ENCODE measurements at places on chromosomes 3 and 15.

DNA sequence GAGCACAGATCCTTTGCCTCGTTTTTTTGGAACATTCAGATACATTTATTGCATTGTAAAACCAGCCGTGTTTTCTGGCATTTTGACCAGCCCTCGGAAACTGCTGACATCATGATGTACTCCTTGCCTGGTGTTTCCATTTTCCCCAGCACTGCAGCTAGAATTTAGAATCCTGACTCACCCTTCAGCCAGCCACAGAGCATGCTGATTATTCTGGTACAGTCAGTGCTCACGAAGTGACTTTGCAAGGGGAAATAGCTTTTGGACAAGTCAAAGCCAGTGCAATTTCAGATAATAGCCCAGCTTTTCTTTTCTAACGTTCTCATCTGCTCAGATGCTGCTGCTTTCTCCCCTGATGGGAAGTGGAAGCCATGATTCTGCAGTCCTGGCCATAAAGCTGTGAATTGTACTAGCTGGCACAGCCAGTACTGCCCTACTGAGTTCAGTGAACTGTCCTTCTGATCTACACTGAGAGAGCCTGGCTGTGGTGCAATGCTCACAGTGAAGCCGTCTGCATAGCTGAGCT lies 12.1 kb upstream of the CNBP start:
- no peak for DNase-seq

DNA sequence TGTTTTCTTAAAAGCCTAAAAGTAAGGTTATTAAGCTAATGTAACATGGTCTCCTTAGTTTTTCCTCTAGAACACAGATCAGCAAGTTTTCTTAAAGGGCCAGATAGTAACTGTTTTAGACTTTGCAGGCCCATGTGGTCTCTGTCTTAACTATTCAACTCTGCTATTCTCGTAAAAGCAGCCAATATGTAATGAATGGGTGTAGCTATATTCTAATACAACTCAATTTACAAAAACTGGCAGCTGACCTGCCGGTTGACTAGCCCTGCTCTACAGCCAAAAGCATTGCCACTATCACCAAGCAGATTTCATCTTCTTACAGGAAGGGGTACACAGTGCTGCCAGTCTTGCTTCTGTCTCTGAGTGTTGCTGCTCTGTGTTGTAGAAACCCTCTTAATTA lies 27.4 kb downstream of the KCNMB3 start:
- no peak for DNase-seq

DNA sequence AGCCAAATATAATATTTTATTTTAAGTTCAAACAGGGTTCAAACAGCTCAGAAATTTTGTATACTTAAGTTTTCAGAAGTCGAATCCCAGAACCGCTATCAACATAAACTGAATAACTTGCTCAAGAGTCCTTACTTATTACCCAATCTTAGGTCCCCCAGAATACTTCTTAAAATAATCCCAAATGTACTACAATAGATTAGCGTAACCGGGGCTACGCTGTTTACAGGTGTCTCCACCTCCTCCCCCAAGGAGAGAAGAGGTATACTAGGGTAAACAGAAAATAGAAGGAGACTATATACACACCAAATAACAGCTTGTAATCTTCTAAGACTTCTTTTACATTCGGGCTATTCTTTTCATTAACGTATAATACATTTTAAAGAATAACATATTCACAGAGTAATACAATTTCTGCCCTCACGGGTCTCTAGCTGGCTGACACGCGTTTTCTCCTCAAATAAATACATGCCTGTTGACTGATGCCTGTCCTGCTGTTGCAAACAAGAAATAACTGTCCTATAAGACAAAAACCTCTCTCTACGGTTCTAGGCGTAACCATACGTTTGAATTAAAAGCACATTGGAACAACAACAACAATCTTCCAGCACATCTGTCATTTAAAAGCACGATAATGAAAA lies 1.3 kb downstream of the DENND4A start:
- no peak for DNase-seq

DNA sequence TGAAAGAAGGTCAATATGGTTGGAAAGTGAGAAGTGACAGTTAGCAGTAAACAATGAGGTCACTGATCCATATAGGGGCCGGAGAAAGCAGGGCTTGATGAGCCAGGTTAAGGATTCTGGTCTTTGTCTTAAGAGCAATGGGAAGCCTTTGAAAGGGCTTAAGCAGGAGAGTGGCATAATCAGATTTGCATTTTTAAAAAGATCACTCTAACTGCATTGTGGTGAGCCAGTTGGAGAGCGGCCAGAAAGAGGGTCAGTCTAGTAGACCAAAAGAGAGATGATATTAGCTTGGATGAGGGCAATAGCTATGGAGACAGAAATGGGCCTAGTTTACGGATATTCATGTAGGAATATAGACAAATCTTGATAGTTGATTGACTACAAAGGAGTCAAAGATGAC lies 46.6 kb downstream of the CPNE4 start:
- no peak for DNase-seq

- DNase-seq: no peak
Measured at GRCh38 chr3:10240799-10241198, 7.5 kb upstream of the TATDN2 start.

DNA sequence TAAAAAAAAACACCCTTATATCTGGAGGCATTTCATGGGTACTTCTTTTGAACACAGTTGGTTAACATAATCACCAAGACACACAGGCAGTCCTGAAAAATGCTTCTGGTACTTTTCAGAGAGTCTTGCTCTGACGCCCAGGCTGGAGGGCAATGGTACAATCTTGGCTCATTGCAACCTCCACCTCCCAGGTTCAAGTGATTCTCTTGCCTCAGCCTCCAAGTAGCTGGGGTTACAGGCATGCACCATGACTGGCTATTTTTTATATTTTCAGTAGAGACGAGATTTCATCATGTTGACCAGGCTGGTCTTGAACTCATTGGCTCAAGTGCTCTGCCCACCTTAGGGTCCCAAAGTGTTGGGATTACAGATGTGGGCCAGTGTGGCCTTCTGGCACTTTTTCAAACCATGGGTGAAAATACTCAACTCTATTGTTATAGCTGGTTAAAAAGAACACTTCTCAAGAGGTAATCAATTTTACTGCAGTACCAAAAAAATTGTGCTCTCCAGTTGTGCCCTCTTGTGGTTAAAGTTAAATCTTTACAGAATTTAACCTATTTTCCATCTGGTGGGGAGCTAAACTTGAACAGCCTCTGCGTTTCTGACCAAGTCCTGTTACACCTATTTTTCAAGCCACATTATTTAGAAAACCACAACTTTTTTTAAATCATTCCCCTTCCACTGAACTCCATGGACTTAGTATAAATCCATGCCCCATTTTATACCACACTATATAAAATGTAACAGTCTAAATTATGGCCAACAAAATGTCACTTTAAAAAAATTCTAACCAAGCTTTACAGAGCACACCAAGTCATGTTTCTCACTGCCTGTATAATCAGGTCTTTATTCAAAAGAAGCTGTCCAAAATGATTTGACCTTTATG lies 1.2 kb upstream of the SNAPC5 start:
- no peak for DNase-seq

- DNase-seq: no peak
Measured at GRCh38 chr3:99768126-99768525, 49.5 kb upstream of the CMSS1 start.

DNA sequence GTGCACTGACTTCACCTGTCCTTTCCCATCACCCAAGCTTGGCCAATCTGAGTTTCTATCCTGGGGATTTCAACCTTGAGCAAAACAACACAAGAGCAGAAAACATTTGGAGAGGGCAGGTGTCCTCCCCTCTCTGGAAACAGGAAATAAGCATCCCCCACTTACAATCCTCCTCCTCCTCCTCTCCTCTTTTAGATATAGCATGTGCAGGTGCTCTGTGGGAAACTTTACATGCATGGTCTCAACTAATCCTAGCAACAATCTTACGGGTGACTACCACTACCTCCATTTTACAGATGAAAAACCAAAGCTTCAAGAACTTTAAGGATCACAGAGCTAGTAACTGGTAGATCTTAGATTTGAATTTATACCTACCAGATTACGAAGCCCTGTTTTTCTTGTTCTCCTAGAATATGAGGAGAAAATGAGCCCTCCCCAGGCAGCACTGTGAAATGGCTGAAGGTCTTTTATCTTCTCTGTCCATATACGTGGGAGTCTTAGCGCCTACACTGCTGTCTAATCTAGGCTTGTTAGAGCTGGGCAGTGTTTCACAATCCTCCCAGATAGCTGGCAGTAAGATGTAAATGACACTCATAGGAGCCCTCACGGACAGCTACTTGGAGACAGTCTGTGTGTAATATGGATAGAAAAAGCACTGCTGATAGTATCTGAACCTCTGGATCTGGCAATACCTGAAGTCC lies 301.2 kb upstream of the PROK2 start:
- no peak for DNase-seq

GRCh38 chr3:16300307-16300706 lies 35.3 kb downstream of the OXNAD1 start:
- no peak for DNase-seq

DNA sequence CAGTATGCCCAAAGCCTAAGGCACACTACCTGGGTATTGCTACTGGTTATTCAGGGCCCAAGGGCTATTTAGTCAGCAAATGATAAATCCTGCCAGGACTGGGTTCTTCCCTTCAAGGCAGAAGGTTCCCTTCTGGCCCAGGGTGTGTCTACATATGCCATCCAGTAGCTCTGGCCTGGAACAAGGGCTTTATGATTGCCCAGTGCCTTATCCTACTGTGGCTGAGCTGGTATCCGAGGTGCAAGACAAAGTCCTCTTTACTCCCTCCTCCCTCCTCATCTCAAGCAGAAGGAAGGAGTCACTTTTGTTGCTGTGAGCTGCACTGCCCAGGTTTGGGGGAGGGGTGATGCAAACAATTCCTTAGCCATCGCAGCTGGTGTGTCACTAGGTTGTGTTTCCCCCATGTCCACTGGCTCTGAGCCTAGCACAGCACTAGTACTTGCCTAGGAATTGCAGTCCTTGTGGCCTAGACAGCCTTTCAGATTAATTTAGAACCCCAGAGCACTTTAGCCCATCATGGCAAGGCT lies 221.8 kb upstream of the TGFBR2 start:
- no peak for DNase-seq

GRCh38 chr3:105278688-105279087 lies 88.0 kb upstream of the ALCAM start:
- DNase-seq: no peak

GRCh38 chr15:62343397-62343796 lies 178.3 kb upstream of the C2CD4B start:
- no peak for DNase-seq

DNA sequence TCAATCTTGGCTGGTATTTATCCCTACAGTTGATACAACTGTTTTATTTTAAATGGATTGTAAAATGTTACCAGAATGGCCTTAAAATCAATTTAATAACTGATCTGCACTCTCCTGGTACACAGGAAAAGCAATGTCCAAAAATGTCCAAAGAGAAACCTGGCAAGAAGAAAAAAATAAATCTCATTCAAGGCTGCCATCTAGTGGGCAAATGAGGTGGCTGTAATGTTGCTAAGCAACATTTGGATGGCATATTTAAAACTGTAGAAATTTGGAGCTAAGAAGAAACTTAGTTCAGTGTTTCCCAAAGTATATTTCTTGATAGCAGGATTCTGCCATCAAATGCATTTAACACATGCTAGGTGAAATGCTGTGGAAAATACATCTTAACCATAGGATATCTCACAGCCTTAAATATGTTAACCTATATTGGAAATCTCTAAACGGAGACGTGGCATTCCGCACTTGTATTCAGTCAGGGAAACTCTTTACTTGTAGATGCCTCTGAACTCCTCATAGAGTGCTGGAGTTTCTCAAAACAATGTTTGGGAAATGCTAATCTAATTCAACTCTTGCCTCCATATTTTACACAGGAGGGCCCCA lies 216.8 kb downstream of the ERC2 start:
- DNase-seq: no peak

DNA sequence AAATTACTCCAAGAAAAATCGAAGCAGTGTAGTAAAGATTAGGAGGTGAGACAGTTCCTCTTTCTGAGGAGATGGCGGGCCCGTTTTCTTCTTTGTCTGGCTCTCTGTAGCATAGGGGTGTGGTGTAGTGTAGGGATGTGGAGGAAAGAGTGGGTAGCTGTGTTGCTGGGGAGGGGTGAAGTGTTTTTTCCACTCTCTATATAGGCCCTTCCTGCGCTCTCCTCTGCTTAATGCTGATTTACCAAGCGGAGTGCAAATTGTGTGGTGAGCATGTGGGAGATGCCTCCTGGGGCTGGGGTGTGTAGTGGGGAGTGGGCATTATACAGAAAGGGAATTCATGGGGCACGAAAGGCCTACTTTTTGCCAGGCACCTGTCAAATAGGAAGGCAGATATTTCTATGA lies 94.9 kb downstream of the ST6GAL1 start:
- peak; percentile 43 for DNase-seq

DNA sequence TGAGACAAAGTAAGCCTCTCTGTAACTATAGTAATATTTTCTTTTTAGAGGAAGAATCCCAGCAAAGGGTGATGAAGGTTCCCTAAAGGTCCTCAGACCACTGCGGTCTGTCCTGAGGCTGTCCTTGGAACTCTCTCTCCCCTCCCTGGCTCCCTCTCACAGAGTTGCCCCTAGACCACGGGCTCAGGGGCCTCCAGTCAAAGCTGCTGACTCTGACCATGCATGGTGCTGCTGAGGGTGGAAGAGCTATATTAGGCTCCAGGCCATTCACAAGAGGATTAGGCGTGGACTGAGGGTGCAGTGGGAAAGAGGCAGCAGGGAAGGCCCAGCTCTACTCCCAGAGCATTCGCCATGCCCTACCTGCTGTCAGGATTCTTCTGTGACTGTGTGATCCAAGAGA lies 14.6 kb downstream of the CAPN3 start:
- no peak for DNase-seq

GRCh38 chr15:82146990-82147461 lies 101.2 kb upstream of the MEX3B start:
- DNase-seq: no peak

- DNase-seq: no peak
Measured at GRCh38 chr3:58013973-58014649, 5.9 kb downstream of the FLNB start.

DNA sequence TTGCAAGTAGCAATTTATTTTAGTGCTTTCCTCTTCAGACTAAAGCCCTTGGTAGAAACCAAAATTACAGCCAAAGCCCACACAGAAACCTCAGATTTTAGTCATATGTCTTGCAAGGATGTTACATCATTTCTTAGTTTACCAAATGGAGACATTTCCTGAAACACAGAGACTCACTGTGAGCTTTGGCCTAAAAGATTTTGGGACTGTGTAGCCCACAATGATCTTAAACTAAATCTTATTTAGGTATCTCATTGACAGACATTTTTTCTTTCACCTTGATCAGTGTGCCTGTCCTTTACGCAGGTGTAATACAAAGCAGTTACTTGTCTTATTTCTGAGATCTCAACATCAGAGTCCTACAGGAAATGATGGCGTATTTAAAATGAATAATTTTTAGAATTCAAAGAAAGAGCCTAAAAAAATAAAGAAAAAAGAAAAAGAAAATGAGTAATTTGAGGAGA lies 27.8 kb upstream of the AP4E1 start:
- no peak for DNase-seq
